AG08396 (cell line): ENCODE measurements at places on chromosomes 13 and 19.

DNA sequence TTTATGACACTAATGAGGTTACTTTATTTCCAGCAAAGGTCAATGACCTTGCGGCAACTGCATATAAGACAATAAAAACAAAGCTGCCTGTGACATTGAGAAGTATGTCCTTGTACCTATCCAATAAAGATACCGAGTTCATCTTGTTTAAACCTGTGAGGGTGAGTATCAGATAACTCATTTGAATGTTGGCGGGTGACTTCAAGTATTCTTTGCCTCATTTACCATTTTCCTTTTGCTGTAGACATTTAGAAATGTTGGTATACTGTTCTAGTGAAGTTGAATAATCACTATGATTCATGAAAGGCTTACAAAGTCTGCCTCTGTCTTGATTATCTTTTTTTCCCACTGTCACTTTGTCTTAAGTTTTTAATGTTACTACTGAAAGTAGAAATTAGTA is 65.0 kb downstream of the COG3 start:
- DNase-seq, result no peak

GRCh38 chr13:97341135-97341534 is 92.8 kb upstream of the RAP2A start:
- DNase-seq, result no peak

- DNase-seq, result no peak
These were observed 102.0 kb downstream of the DCLK1 start for GRCh38 chr13:36029166-36029565.

DNA sequence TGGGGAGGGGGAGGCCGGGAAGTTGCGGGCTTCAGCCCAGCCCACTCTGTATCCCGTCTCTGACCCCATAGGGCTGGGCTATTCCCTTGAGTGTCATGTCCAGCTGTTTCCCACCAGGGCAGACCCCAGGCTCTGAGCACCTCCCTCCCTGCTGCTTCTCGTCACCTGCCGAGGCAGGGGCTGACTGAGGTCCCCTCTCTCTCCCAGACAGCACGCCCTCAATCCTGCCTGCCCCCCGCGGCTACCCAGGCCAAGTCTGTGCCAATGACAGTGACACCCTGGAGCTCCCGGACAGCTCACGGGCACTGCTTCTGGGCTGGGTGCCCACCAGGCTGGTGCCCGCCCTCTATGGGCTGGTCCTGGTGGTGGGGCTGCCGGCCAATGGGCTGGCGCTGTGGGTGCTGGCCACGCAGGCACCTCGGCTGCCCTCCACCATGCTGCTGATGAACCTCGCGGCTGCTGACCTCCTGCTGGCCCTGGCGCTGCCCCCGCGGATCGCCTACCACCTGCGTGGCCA is 625 bp downstream of the F2RL3 start:
- DNase-seq, result peak; percentile 57

GRCh38 chr19:55474269-55475265 is 1.9 kb upstream of the ZNF628 start:
- no peak for DNase-seq

DNA sequence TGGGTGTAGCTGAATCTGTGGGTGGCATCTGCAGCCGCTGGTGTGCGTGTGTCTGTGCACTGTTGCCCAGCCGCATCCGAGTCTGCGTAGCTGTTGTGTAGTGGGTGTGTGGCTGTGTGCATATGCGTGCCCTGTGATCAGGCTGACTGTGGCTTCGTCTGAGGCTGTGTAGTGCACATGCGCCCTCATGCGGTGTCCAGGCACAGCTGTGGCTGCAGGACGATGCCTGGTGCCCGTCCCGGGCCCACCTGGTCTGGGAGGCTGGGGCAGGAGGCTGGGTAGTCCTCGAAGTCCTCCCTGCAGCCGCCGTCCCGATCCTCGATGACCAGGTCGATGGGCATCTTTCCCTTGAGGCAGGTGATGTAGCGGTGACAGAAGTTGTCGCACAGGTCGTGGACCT is 4.9 kb downstream of the MEIS3 start:
- DNase-seq, result no peak

GRCh38 chr19:15042826-15043225 is 6.5 kb upstream of the CASP14 start:
- DNase-seq, result no peak

- DNase-seq, result no peak
These were observed 27.8 kb downstream of the CARM1 start for GRCh38 chr19:10899151-10899653.

DNA sequence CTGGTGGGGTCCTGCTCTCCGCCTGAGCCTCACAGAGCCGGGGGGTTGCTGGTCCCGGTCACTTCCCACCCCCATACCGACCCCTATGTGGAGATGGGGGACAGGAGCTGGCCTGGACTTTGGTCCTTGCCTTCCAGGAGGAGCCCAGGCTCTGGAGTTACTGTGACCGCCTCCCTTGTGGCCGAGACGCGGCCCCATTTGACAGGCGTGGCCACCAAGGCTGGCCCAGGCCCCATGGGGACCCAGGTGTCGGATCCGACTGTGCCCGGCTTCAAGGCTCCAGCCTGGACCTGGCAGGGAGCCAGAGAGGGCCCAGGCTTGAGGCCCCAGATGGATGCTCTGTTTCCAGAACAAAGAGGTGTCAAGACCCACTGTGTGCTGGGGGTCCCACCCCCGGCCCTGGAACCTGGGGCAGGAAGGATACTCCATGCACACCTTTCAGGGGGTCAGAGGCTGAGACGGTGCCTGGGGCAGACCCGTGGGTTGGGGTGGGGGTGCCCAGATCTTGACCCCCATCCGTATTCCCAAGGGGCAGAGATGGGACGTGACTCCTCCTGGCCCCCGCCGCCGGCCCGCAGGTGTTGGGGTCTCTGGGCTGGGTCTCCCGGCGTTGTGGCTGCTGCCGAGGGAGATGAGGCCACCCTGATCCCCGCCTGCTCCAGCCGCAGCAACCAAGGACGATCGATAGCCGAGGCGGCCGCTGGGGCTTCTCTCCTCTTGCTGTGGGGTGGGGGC is 47.8 kb upstream of the TCF3 start:
- DNase-seq, result no peak

GRCh38 chr19:16874250-16874977 is 14.4 kb upstream of the F2RL3 start:
- no peak for DNase-seq

DNA sequence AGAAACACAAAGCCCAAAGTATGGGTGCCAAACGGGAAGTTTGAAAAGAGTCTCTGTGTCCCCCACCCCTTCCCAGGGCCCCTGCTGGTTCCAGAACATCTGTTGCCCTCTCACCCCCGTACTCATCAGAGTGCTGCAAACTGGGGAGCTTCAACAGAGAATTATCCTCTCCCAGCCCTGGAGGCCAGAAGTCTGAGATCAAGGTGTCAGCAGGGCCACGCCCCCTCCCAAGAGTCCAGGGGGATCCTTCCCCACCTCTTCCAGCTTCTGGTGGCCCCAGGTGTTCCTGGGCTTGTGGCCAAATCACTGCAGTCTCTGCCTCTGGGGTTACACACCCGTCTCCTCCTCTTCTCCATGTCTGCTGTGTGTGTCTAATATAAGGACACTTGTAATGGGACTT is 183.4 kb downstream of the PTPRS start:
- DNase-seq, result no peak

DNA sequence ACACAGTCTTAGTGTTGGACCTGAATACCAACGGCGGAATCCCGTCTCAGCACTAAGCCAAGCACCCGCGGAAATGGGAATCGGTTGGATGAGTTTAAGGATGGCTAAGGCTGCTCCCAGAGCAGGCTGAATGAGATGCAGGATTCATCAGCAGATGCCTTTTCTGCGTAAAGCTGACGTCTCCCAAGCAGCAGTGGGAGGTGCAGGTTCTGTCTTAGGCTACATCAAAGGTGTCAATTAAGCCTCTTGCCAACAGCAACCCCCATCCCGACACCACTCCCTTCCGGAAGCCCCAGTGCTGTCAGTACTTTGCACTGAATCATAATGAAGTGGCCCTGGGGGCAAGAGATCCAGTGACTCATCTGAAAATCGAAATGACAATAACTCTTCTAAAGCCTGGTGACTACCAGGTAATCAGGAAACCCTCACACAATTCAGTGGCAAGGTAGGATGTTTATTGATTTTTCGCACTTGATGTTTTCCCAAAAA is 275.6 kb downstream of the DCLK1 start:
- no peak for DNase-seq

- no peak for DNase-seq
These were observed 10.6 kb downstream of the CAMSAP3 start for GRCh38 chr19:7606289-7606688.

DNA sequence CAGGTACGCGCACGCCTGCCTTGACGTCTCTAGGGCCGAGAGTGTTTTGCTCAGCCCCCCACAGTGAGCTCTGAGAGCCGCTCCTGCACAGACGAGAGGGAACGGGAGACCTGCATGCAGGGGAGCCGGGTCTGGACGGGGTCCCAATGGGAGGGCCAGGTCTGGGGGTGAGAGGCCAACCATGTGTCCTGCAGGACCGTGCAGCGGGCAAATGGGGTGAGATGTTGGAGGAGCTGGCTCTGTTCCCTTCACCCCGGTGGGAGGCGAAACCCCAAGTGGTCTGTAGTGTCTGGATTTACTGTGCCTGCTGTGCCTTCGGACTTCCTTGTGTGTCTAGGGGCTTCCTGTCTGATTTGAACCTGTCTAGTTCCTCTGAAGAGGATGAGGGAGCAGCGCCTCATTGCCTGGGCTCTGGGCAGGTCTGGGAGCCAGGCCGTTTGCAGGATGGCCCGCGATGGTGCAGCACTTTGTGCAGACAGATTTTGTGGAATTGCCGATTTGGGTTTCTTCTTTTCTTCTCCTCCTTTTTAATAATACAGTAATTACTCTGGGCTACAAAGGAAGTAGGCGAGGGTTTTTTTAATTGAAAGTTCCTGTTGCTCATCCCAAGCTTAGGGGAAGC is 2.1 kb downstream of the CSNK1G2 start:
- DNase-seq, result no peak

DNA sequence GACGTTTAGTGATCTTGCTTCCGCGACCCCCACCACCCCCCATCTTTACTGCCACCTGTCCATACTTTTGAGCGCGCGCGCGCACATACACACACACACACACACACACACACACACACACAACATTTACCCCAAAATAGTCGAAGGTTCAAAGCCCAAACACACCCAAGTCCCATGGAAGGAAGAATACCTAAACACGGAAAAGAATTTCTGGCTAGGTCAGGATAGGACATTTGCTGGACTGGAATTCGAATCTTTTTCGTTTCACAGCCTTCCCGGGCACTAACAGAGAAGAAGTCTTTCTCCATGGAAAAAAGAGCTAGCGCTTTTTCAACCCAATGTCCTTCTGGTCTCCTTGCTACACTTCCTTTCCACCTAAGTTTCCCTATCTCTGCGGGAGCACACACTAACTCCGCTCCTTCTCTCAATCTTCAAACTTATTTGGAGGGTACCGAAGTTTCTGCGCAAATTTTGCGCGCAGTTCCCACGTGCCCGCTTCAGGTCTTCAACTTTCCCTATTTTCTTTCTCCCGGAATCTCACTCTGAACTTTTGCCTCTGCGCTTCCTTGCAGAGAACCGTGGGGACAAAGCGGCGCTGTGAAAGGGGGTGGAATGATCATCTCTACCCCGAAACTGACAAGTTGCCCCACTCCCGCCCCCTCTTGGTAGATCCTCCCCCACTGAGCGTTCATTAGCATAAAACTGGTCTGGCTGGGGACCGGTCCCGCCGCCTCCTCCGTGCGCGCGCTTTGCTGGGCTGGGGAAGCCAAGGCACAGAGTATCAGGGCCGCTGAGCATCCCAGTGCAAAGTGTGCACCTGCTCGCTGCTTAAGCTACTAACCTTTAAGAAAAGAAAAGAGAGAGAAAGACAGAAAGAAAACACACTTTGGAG is 2.7 kb downstream of the DACH1 start:
- DNase-seq, result no peak

- no peak for DNase-seq
These were observed 1.1 kb downstream of the KLHL26 start for GRCh38 chr19:18637673-18638630.

GRCh38 chr13:59480396-59481259 is 683.1 kb downstream of the DIAPH3 start:
- DNase-seq, result no peak
